Activated T-cell treated with anti-CD3 and anti-CD28 coated beads, Interleukin-2, amount 50 U/mL, for 4 hours (primary cell): ENCODE measurements at places on chromosomes 11 and 22.

- no peak for DNase-seq
Measured at GRCh38 chr11:62705413-62705812, 1.8 kb downstream of the BSCL2 start.

DNA sequence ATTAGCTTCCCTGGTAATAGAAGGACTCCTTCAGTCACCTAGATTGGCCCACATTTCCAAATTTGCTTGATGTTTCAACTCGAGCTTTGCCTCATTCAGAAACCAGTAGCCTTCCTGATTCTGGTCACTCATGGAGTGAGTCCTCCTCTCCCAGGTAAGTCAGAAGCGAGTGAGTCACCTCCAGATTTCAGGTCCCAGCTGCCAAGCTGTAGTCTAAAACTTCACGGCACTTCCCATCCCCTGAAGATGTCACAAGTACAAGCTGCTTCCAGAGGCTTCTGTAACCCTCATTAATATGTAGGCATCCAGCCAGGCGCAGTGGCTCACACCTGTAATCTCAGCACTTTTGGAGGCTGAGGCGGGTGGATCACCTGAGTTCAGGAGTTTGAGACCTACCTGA lies 23.5 kb downstream of the ARHGAP8 start:
- DNase-seq: no peak

- peak; percentile 26 for DNase-seq
Measured at GRCh38 chr11:64810891-64811272, 531 bp upstream of the MEN1 start.

DNA sequence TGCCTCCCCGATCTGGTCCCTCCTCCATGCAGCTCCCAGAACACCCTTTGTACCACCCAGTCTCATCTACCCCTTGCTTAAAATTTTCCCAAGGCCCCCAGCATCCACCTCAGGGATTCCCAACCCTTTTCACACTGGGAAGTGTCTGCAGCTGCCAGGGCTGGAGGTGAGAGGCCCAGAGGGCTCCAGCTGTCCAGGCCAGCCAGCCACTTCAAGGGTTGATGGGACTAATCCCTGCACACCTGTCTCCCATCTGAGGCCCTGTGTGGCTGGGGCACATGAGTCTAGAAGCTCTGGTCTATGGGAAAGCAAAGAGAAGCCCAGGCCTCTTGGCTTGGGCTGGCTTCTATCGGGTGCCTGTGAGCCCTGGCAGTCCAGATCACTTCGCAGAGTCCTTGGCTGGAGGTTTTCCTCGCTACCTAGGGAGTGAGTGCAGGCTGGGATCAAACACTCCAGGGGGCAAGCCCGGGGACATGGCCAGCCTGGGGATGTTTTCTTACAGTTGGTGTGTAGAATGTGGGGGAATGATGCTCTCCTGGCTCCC lies 41.1 kb upstream of the TPBGL start:
- no peak for DNase-seq

DNA sequence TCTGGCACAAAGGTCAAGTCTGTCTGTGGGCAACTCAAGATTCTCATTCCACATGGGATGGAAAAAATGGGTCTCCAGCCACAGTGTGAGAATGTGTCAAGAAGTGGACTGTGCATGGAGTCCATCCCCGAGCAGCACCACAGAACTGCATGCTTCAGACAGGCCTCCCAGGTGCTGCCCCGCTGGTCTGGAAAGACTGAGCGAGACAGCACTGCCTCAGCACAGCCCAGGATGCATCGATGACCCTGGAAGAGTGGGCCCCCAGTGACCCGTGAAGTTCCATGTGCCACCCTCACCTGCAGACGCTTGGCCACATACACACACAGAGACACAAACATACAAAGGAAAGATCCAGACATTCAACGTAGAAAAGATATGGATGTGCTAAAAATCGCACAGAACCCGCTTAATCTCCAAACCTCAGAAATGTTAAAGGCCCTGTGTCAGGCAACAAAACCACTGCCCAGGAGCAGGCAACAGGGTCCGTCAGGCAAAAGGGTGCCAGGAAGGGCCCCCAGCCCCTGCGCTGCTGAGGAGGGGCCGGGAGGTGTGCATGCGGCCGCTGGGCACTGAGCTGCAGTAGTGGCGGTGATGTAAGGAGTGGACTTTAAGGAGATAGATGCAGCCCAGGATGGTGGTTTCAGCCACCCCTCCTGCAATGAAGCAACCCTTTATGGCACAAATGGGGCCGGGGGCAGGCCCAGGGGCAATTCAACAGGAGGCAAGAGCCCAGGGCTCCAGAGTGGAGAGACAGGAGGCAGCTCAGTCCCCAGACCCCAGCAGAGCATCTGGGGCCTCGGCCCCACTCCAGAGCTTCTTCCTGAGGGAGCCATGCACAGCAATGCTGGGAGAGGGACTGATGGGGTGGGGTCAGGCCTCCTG lies 84.7 kb downstream of the DGCR2 start:
- DNase-seq: no peak

DNA sequence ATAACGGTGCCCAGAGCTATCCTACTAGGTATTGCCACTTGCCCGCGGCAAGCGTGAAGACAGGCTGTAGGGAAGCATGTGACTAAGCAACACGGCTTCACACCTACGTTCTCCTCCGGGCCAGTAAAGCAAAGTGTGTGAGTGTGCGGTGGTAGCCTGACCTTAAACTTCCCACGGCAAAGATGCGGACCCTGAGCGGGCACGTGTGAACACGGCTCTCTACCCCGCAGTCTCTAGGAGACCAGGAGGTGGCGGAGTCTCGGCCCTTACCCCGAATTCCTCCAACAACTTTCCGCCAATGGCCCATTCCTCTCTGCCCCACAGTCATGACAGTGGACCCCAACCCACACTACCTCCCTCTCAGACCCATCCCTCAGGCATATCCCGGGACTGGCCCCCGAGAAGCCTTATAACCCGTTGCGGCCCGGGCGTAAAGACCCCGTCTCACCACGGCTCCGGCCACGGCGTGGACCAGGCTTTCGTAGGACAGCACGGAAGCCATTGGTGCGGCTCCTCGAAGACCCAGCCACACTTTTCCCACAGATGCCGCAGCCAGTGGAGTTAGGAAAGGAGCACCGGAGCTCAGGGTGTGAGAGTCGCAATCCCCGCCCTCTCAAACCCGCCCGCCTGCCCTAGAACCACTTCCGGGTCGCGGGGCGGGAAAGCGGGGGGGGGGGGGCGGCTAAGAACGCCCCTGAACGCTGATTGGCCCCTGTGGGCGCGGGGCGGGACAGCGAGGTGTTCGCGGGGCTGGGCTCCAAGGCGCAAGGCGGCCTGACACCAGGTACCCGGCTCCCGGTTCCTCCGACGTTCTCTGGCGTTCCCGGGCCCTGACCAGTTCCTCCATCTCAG lies at the start of gene SLC25A17:
Gene SLC25A17 (minus strand): TSS at position 600 of the 852 bp plus-strand sequence. CDS start 98 bp downstream, at position 502.
- DNase-seq: peak; percentile 85

- DNase-seq: peak; percentile 75
Measured at GRCh38 chr22:24156141-24156912, 25.0 kb upstream of the SUSD2 start.

GRCh38 chr11:65648997-65649493 lies 11.1 kb downstream of the SIPA1 start:
- no peak for DNase-seq

GRCh38 chr11:114623720-114624119 lies 28.1 kb upstream of the NXPE4 start:
- DNase-seq: no peak

DNA sequence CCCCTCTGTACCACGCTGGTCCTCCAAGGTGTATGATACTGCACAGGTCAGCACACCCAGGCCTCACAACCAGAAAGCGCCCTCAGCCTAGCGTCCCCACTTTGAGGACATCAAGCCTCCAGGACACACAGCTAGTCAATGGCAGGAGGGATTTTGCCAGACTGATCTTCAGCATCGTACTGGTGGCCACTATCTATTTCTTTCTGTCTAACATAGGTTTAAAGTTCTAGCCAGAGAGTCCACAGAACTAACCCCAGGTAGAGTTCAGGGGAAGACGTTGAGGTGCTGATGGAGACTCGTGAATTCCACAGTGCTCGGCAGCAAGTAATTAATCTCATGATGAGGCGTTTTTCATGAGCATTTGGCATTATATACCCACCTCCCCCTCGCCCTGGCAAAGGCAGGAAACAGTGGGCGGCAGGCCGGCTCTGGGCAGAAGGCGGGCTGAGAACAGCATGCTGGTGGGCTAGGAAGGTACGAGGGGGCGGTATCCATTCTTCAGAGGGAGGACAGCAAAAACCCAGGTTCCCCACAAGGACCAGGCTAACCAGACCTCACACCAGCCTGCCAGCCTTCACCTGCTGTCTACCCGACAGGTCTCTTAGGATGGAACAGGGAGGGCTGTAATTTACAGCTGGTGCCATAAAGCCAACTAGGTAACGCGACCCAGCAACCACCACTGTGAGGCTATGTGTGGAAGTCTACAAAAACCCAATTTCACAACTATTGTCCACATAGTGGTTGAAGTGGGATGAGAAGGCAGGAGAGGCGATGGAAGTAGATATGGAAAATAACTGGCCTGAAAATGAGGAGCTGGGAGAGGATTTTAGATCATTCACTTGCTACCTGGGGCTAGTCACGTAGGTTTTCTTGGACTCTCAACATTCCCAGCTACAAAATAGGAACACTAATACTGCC lies 18.5 kb downstream of the MYH9 start:
- peak; percentile 58 for DNase-seq

DNA sequence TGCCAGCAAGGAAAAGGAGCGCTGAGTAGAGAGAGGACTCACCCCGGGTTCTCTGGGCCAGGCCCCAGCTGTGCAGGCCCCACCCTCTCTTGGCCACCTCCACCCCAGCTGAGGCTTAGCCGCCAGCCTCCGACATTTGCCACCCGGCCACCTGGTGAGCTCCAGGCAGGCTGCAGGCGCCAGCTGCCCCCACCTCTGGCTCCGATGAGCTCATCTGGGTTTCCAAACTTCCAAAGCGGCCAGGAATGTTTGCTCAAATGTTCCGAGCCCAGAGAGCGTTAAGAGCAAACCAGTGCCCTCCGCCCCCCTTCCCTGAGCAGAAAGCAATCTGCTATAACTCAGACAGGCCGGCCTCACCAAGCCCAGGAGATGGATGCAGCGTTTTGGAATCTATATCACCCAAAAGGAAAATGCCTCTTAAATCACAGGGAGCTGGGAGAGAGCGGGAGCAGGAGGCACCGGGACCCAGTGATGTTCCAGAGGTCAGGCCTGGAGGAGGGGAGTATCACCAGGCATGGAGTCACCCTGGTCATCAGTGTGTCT lies 9.1 kb upstream of the MN1 start:
- no peak for DNase-seq

DNA sequence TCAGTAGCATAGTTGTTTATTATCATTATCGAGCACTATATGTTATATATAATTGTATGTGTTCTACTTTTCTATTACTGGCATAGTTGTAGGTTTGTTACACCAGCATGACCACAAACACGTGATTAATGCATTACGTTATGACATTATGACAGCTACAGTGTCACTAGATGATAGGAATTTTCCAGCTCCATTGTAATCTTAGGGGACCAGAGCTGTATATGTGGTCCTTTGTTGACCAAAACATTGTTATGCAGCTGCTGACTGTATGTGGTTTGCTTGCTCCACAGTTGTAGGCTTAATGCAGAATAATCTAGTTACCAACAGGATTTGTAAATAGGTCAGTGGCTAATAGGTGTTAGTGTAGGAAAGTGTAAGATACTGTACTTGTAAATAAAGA lies 66.1 kb downstream of the HSD17B12 start:
- DNase-seq: no peak

DNA sequence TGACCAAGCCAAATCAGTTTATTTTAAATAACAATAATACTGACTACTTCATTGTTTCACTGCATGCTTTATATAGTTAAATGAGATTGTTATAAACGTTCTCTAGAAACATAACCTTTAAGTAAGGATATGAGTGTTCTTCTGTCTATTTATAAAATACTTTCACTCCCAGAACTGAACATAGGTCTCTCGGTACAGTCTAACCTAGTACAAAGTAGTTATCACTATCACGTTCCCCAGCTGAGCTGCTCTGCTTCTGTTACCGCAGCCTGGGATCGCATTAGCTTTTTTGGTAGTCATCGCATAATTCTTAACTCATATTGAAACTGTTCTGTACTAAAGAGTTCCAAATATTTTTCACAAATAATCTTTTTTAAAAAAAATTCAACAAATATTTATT lies 143.6 kb downstream of the WNT11 start:
- DNase-seq: no peak

GRCh38 chr22:22879675-22880155 lies 7.9 kb upstream of the IGLL5 start:
- DNase-seq: no peak

- no peak for DNase-seq
Measured at GRCh38 chr22:24104307-24105012, 76.8 kb upstream of the SUSD2 start.

- no peak for DNase-seq
Measured at GRCh38 chr22:46528121-46528610, 9.3 kb downstream of the CELSR1 start.

DNA sequence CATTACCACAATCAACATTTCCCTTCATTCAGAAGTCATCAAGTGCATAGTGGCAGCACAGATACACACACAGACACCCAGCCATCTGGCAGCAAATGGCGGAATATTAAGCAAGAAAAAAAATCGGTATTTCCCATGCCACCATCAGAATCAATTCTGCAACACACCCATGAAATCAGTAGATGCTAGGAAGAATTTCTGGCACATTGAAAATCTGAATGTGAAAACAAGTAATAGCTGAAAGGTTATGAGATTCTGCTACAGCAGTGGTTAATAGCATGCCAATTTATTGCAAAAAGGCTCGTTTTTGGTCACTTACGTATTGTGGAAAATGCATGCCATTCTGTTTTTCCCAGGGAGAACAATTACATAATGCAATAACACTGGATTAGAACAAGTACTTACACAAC lies 91.1 kb downstream of the PICALM start:
- no peak for DNase-seq

- DNase-seq: no peak
Measured at GRCh38 chr22:50206599-50206998, 5.8 kb downstream of the SELENOO start.

- DNase-seq: no peak
Measured at GRCh38 chr11:121514432-121515334, 61.9 kb upstream of the SORL1-AS1 start.

DNA sequence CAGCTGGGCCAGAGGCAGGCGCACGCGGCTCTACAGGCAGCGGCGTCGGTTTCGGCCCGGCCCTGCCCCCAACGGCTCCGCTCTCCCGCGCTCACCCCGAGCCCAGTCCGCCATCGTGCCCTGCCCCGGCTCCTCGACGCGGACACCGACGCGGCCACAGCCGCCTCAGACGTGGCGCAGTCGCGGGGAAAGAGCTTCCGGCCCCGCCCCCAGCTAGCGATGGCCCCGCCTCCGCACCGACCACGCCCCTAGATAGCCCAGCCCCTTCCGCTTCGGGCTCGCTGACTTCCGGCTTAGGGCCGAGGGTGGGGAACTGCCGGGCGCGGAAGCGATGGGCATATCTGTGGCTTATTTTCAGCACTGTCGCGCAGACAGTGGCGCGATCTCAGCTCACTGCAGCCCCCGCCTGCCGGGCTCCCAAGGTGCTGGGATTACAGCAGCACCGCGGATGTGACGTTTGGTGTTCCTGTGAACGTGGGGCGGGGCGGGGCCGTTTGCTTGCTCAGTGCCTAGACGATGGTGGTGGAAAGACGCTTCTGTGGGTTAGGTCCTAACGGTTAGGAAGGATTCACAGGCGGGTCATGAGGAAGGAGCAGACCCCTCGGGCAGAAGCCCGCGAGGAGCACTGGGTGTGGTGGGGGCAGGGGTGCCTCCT lies at the start of the genes BET1L and RIC8A:
Gene BET1L (minus strand): TSS at position 192 of the 655 bp plus-strand sequence. CDS start 78 bp downstream, at position 114.
Gene RIC8A (plus strand): TSS at position 501 of the 655 bp plus-strand sequence. CDS start 1,147 bp downstream, outside the sequence.
- peak; percentile 95 for DNase-seq

- no peak for DNase-seq
Measured at GRCh38 chr11:82714346-82715174, 19.1 kb downstream of the FAM181B start.
